ENCODE measurements at places on chromosomes 6 and 20.

- no peak for DNase-seq
Measured at GRCh38 chr6:50848989-50849795, 30.5 kb downstream of the TFAP2B start.

DNA sequence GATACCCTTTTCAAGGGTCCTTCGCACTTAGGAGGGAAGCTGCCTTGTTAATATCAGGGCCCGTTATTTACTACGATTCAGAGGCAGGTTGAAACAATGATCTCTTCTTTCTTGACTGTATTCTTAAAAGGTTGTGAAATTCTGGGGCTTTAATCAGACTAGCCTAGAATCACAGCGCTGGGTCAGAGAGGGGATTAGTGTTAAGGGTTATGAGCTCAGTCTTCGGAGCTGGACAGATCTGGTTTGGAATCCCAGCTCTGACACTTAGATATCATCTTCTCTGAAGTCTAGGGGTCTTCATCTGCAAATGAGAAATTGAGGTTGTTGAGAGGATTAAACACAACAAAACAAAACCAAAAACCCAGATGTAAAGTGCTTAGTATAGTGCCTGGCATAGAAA, 77.4 kb downstream of the CD83 start:
- DNase-seq = no peak

DNA sequence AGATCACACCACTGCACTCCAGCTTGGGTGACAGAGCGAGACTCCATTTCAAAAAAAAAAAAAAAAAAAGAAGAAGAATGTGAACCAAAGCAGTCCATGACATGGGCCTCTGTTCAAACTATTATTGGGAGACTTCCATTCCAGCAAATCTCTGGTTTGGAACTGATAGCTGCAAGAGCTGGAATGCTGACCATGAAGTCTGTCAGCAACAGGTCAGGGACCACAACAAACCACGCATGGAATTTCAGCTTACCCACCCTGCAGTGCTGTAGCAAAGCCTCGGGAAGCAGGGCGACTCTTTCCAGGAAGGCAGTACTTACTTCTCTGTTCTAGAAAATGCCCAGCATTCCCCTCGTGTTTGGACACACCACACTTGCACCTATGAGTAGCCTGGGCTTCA, 34.1 kb upstream of the TBC1D7 start:
- DNase-seq = no peak

- DNase-seq = peak; percentile 7
Measured at GRCh38 chr20:62433658-62434497, 6.5 kb upstream of the RBBP8NL start.

DNA sequence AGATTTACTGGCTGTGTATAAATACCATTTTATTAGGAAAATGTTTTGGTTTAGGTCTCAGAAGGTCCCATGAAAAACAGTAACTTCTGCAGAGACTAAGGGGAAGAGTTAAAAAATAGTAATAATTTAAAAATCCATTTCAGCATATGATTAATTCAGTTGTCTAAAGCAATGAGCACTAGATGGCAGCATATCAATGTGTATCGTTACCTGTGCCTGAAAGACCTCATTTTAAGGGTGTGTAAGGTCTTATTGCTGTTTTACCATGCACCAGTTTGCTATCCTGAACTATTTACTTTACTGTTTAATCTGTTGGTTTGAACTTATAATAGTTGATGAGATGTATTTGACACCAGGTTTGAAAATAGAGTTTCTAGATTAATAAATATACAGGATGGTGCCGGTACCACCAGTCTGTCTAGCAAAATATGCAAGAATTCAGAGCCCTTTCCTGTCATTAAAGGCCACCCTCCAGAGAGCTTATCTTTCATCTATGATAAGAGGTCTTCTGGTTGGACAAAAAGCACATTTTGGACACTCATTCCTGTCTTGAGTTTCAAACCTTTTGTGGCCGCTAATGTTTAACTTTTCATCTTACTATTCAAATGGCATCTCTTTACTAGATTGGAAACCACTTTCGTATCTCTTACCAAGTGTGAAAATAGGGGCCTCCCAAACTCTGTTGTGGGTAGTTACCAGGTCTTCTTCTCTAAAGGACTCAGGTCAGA, 8.9 kb upstream of the AHI1 start:
- DNase-seq = peak; percentile 52

DNA sequence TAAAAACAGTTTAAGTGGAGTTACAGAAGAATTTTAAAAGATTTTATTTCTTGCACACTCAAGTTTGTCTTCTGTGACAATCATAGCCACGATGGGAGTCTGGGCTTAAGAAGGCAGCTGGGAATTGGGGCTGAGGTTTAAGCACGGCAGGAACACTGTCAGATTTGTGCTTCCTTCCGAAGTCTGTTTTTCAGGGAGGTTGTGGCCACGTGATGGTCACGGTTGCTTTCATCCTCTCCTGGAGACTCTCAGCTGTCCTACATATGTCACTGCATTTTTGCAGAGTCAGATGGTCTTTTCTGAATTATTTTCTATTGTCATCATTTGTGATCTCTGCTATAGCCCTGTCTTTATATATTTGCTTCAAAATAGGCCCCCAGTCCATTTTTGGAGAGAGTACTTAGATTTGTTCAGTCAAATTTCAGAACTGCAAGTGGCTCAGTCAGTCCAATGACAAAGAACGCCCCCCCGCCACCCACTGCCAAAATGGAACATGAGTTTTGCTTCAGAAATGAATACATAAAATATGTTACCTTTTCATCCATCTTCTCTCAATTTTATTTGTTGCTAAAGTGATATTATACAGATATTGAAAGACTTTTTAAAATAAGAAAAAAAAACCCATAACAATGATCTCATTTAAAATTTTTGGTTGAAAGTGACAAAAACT, 111.8 kb upstream of the ZFP64 start:
- DNase-seq = no peak

- no peak for DNase-seq
Measured at GRCh38 chr6:79430913-79431536, 106.2 kb downstream of the LCA5 start.

DNA sequence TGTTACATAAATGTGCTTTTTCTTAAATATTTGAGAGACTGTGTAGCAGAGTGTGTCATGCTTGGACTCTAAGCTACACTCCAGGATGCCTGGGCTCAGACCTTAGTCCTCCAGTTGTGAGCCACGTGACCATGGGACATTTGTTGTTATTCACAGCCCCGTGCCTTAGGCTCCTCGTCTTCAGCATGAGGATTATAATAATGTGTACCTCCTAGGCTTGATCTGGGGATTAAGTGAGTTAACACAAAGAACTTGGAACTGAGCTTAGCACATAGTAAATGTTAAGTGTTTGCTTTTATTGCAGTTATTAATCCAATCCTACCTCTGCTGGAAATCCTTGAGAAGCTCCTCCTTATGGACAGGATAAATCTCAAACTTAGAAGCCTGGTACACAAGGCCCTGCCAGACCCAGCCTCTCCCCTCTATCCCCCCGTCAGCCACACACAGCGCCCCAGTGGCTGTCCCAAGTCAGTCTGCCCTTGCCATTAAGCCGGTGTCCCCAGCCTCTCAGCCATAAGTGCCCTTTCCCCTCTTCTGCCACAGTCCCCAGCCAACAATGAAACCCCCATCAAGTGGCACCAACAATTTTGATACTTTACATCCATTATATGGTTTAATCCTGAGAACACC, 177.5 kb downstream of the TMEM242 start:
- DNase-seq = peak; percentile 59

- no peak for DNase-seq
Measured at GRCh38 chr6:81929828-81930227, 177.3 kb upstream of the TENT5A start.

- peak; percentile 9 for DNase-seq
Measured at GRCh38 chr20:16434062-16434664, 139.1 kb downstream of the KIF16B start.
